H7 (cell line): ENCODE measurements at places on chromosomes 13 and 19. TPM values are rescaled to one million over a fixed set of nuclear protein-coding genes. Genes with fewer than 3 reads are reported as not detected.

ACER1 gene
- total RNA-seq: not detected in 2 replicates

SPC24 gene
- 66.8 and 67.0 TPM in 2 replicates for total RNA-seq

ERCC2 gene
- total RNA-seq: 48.7 and 54.2 TPM in 2 replicates

PCDH17 gene
- 0.22 and 0.24 TPM in 2 replicates for total RNA-seq

PARP4 gene
- 28.7 and 29.2 TPM in 2 replicates for total RNA-seq

NMRK2 gene
- 59.4 and 60.1 TPM in 2 replicates for total RNA-seq

SHANK1 gene
- 0.35 and 0.67 TPM in 2 replicates for total RNA-seq

PDE4A gene
- total RNA-seq: 2.3 and 2.6 TPM in 2 replicates

CCDC97 gene
- 19.6 and 20.8 TPM in 2 replicates for total RNA-seq

NXNL1 gene
- not detected in 2 replicates for total RNA-seq

PLK5 gene
- total RNA-seq: 0.14 and 0.18 TPM in 2 replicates

IGSF23 gene
- total RNA-seq: not detected in 2 replicates

MAP4K1 gene
- total RNA-seq: 8.2 and 13.7 TPM in 2 replicates

KLK2 gene
- not detected in 2 replicates for total RNA-seq

TM9SF2 gene
- total RNA-seq: 75.3 and 88.8 TPM in 2 replicates

DHPS gene
- total RNA-seq: 83.1 and 86.4 TPM in 2 replicates

SRRM5 gene
- 0.21 and 0.26 TPM in 2 replicates for total RNA-seq

RASL11A gene
- total RNA-seq: 3.3 and 3.5 TPM in 2 replicates

PODNL1 gene
- total RNA-seq: 0.07 and 0.10 TPM in 2 replicates
